ENCODE measurements at places on chromosomes 7 and 10. TPM values are rescaled to one million over a fixed set of nuclear protein-coding genes. Genes with fewer than 3 reads are reported as not detected.

GRCh38 chr10:28492116-28492920 lies 40.6 kb upstream of the WAC start:
- DNase-seq, result no peak

The AKR1C8 gene
- total RNA-seq, result not detected

DNA sequence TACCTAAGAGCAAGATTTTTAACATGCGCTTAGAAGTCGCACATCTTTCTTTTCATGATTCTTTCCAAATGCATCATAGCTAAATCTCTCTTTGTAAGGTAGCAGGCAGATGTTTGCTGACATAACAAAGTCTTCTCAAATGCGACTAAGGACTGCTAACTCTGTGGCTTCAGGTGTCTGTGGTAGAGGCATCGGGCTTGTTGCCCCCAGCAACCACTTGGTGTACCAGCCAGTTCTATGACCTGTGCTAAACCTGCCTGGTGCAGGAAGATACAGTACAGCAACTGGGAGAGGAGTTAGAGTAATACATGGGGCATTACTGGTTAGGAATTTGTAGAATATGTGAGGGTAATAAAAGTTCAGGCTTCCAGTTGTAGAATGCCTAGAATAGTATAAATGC lies 654.1 kb downstream of the NRG3 start:
- DNase-seq, result no peak

DNA sequence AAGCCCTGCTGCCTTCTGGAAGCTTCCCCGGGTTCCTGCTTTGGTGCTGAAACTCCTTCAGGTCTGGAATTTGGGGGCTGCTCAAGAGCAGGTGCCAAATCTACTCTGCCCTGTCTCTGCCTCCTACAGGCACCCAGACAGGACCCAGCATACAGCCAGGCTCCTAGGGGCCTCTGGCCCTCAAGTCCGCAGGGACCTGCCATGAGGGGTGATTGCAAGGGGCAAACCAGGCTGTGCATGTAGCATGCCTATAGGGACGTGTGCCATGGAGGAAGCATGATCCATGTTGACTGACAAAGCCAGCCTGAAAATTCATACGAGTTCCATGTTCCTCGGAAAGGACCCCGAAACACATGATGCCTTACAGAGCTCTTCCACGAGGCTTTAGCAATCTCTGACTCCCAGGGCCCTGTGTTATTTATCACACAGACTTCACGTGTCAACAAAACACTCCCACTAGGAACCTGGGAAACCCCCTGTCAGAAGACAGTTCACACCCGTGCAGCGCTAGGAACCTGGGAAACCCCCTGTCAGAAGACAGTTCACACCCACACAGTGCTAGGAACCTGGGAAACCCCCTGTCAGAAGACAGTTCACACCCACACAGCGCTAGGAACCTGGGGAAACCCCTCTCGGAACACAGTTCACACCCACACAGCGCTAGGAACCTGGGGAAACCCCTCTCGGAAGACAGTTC lies 75.3 kb upstream of the DNAAF5 start:
- DNase-seq, result no peak

DNA sequence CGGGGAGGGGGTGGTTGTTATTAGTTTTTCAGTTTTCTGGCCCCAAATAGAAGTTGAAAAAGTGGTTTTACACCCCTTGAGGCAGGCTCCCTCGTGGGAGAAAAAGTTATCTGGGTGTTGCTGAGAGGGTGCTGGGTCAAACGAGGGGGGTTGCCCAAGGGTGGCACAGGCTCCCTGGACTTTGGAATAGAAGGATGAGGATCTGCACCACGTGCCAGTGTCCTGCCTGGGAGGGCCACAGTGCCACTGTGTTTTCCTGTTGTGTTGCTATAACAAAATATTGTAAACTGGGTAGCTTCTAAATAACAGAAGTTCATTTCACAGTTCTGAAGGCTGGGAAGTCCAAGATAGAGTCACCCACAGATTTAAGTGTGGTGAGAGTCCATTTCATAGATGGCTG lies 181.9 kb downstream of the CXCL12 start:
- no peak for DNase-seq

The MLXIPL gene
- total RNA-seq, result 14.0 TPM

GRCh38 chr7:106765727-106766355 lies 99.2 kb upstream of the PIK3CG start:
- no peak for DNase-seq

GRCh38 chr7:127578036-127578684 lies 7.2 kb downstream of the GCC1 start:
- no peak for DNase-seq

- no peak for DNase-seq
Measured at GRCh38 chr10:114517368-114518250, 113.3 kb upstream of the AFAP1L2 start.

- no peak for DNase-seq
Measured at GRCh38 chr7:133761443-133761842, 365.7 kb upstream of the LRGUK start.

The PAPOLB gene
- 0.26 TPM for total RNA-seq

DNA sequence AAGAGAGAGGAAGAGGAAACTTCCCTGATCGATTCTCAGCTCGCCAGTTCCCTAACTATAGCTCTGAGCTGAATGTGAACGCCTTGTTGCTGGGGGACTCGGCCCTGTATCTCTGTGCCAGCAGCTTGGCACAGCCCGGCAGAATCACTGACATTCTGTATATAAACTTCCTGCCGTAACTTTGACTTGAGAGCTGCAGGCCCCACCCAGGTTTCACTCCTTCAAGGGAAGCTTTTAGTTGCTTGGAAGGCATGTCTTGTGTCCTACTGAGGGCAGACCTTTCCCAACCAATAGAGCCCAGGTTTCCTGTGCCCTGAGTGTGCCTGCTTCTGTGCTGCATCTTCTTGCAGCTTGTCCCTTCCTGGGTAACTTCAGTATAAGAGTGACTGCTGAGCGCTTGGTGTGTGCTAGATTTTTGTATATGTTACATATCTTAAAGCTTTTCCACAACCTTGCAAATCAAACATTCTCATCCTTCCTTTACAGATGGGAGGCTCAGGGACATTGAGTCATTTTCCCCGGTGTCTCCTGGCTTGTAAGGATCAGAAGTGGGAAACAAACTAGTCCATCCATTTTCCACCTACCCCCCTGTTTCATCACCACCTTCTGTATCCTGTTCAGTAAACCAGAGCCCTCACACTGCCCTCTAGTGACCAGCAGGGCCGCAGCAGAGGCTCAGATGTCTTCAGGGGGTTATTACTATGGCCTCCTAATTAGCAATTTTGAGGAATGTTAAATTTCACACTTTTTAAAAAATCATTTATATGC lies 225.2 kb upstream of the PRSS58 start:
- DNase-seq, result no peak

GRCh38 chr7:121544726-121545125 lies 148.6 kb upstream of the FAM3C start:
- DNase-seq, result no peak

GRCh38 chr10:97116462-97117162 lies 69.1 kb downstream of the SLIT1 start:
- no peak for DNase-seq

- DNase-seq, result no peak
Measured at GRCh38 chr7:40580776-40581175, 446.0 kb downstream of the SUGCT start.

GRCh38 chr7:41637049-41637448 lies 65.8 kb downstream of the INHBA start:
- no peak for DNase-seq

- DNase-seq, result no peak
Measured at GRCh38 chr7:32507414-32507813, 12.1 kb downstream of the AVL9 start.

DNA sequence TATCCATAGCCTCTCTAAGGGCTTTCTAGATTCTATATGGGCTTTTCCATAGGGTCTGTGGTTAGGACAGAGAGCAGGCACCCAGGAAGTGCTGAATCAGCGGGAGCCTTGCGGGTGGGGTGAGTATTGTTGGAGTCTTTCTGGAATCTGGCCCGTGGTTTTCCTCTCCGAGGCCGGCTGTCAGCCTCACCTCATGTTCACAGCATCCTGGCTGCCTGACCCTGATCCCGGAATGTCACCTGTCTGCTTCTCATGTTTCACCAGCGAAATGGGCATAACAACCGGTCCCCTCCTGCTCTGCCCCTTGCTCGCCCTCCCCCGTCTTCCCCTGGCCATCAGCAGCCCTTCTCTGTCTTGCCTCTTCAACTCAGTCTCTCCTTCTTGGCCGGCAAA lies 36.5 kb downstream of the DDIT4 start:
- no peak for DNase-seq

The MARVELD1 gene
- 17.4 TPM for total RNA-seq

The TMEM139 gene
- total RNA-seq, result 2.3 TPM

The CCL26 gene
- 0.47 TPM for total RNA-seq

DNA sequence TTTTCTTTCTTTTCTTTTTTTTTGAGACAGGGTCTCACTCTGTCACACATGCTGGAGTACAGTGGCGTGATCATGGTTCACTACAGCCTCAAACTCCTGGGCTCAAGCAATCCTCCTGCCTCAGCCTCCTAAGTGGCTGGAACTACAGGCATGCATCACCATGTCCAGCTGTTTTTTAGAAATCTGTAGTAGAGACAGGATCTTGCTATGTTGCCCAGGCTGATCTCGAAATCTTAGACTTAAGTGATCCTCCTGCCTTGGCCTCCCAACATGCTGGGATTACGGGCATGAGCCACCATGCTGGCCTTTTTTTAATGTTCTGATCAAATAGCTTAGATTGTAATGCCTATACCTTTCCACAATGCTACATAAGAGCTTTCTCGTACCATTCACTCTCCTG lies 107.0 kb upstream of the KCTD7 start:
- no peak for DNase-seq

GRCh38 chr7:117119192-117119924 lies 166.1 kb downstream of the ST7 start:
- peak; percentile 78 for DNase-seq

DNA sequence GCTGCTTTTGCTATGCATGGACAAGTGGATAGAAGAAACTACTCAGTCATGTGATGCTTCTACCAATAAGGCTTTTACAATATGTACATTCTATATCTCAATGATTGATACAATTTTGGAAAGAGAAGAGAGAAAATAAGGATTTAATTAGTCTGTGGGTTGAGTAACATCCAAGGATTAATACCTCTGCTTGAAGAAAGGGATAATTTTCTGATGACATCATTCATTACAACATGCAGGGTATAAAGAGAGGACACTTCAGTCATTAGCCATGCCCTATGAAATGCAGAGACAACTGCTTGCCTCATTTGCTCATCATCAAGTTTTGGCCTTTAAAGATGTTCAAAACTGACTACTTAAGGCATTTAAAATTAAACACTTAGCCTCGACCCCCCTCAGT lies 237.3 kb downstream of the AHR start:
- DNase-seq, result no peak

The FAM221A gene
- 4.1 TPM for total RNA-seq

The ASCC1 gene
- total RNA-seq, result 28.1 TPM

The NEBL gene
- total RNA-seq, result 386 TPM

The C10orf67 gene
- 0.10 TPM for total RNA-seq

DNA sequence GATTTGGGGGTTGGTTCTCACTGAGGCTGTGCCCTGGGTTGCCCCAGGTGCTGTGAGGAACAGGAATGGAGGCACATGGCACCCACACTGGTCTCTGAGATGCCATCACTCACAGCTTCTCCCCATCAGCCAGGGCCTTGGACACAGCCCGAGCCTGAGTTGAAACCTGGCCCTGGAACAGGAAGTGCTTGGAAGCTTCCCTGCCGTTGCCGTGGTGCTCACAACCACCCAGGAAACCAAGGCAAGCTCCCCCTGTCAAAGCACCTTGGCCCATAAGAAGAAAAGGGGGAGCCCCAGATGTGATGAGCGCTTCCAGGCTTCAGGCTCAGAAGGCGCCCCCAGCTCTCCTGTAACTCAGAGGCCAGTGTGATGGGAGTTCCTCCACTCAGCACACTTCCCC lies at the start of gene BTBD16:
Gene BTBD16 (plus strand): TSS at position 221 of the 400 bp plus-strand sequence. CDS start 3,786 bp downstream, outside the sequence.
- no peak for DNase-seq

DNA sequence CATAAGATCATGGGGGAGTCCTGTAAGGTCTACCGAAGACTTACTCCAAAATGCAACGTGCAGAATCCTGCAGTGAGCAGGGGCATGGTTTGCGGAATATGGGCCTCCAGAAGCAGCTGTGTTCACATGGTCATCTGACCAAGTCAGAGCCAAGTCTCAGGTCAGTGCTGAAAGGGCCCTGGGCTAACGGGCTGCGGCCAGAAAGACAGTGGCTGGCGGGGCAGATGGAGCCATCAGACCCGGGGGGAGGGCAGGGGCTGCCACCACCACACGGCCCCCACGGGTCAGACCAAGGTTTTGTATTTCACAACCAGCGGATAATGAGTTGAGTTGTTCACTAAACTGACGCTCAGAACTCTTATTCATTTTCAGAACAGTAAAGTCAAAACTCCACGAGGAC lies 522.3 kb downstream of the PTPRN2 start:
- DNase-seq, result no peak

The CYP3A5 gene
- 0.16 TPM for total RNA-seq

The GNGT1 gene
- not detected for total RNA-seq

The RHOBTB1 gene
- total RNA-seq, result 14.1 TPM

DNA sequence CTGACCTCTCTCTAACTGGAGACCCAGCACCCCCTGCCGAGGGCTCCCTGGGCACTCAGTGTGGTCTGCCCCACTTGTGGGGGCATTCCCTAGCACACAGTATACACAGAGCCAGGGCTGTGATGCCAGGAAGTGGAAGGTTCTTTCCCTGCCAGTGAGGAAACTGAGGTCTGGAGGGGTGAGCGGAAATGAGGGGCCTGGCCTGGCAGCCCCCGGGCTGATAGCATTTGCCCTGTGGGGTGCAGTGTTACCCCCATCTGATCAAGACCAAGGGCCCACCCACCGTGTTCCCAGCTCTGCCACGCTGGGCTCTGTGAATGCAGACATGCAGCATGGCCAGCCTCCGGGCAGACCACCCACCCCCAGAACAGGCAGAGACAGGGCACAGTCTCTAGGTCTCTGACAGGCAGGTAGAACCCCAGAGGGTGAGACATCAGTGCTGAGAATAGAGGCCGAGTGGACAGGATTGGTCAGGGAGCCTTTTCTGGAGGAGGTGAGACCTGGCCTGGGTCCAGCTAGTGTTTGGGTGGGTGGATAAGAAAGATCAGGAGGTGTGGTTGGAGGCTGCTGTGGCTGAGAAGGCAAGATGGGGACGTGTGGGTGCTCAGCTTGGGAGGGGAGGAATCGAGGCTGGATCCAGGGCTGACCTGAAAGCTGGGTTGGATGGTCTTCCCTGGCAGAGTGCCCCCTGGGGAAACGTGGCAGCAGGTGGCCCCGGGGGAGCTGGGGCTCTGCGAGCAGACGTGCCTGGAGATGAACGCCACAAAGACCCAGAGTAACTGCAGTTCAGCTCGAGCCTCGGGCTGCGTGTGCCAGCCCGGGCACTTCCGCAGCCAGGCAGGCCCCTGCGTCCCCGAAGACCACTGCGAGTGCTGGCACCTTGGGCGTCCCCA lies 10.8 kb upstream of the ZNF862 start:
- no peak for DNase-seq
